Astrocyte of the cerebellum (primary cell): ENCODE measurements at places on chromosomes 13 and 19.
A peak's percentile ranks its signal among the peaks of the same experiment; 100 is the strongest.

GRCh38 chr19:49677231-49677900 is at the start of gene PRMT1:
Gene PRMT1, plus strand, starts transcription at chr19:49677271. Its CDS starts 10 bp downstream, at chr19:49677281.
- DNase-seq: no peak

- DNase-seq: no peak
Measured at GRCh38 chr13:97979051-97979450, 25.6 kb downstream of the IPO5 start.

DNA sequence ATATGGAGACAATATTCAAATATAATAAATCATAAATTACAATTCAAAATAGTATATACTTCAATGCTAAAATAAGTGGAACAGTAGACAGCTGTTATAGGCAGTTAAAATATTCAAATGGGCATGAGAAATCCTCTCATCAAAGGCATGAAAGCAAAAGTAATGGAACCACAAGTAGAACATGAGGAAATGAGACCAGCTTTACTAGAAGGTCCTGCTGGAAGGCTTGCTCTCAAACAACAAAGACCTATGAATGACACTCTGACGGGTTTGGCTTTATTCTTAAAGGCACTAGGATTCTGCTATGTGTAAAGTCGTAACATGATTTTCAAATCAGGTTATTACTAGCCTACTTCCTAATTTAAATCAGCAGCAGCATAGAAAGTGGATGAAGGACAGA is 148.1 kb downstream of the VWA8 start:
- DNase-seq: no peak

DNA sequence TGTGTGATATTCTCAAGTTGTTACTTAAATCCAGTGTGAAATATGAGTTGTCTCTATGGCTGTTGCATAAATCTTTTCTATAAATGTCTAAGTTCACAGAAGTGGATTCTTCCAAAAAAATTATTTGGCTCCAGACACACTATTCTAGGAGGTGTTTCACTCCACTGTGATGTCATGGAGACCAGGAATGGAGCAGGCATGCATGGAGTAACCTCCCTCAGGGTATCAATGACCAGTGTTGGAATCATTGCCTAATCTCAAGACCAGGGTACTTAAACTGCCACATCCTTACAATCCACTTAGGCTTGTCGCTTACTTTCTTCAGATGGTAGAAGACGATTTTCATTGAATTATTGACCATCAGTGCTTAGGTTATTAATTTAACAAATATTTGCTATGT is 55.4 kb downstream of the LRRC63 start:
- no peak for DNase-seq

DNA sequence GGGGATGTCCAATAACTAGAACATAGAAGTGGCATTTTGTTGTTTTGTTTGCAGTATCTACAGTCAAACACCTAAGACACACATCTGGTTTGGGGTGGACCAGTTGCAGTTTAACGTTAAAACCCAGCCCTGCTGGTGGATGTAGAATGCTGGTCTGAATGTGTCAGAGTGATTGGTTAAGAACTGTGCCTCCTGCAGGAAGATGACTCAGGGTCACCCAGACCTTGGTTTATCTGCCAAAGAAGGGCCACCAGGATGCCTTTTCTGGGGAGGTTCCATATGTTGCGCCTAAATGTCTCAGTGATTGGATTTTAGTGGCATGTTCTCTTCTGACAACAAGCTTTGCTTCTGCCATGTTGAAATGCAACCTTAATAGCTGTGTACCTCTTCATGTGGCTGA is 23.1 kb downstream of the ZNF536 start:
- no peak for DNase-seq

DNA sequence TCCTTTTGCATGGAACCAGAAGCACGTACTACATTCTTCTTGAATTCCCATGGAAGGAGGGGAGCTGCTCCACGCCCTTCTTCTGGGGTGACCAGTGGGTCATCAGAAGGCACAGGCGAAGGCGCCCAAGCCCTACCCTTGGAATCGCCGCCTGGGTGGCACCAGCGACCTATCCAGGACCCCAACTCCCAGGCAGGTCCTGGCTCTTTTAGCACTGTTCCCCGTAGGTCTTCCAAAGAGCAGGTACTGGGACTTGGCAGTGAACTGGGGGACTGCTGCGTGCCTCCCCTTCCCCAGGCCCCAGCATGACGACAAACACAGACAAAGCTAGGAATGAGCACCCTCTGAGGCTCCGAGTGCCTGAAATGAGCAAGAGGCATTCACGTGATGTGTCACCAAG is 45.0 kb downstream of the CEBPG start:
- DNase-seq: no peak

- DNase-seq: no peak
Measured at GRCh38 chr19:55071129-55071502, 4.6 kb upstream of the EPS8L1 start.

- peak; percentile 55 for DNase-seq
Measured at GRCh38 chr13:50236898-50237318, 221.7 kb downstream of the KCNRG start.

DNA sequence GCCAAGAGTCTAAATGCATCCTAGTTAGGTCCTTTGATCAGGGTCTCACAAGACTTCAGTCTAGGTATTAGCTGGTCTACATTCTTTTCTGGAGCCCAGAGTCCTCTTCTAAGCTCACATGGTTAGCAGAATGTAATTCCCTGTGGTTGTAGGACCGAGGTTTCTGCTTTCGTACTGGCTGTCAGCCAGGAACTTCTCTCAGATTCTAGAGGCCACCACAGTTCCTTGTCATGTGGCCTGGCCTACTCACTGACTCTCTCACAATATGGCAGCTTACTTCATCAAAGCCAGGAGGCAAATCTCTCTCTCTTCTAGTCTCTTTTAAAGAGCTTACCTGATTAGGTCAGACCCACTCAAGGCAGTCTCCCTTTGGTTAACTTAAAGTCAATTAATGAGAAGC is 82.9 kb downstream of the POU4F1 start:
- no peak for DNase-seq

- no peak for DNase-seq
Measured at GRCh38 chr13:45626731-45627374, 11.3 kb upstream of the ERICH6B start.

DNA sequence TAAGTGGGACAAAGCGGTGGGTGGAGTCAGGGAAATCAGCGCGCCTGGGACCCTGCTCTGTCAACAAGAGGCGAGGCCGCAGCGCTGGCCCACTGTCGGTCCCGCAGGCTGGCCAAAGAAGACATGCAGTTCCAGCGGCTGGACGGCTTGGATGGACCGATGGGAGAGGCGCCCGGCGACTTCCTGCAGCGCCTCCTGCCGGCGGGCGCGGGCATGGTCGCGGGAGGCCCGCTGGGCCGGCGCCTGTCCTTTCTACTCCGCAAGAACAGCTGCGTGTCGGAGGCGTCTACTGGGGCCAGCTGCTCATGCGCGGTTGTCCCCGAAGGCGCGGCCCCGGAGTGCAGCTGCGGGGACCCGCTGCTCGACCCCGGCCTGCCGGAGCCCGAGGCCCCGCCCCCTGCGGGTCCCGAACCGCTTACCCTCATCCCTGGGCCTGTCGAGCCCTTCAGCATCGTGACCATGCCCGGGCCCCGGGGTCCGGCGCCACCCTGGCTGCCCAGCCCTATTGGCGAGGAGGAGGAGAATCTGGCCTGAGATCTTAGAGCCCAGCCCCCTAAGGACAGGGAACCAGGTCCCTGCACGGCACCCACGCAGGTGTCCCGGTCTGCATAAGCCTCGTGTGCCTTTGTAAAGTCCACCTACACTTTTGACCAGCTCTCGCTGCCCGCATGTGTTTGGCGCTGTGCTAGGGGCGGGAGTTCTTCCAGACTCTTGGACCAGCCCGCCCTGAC is 6.1 kb downstream of the BEST2 start:
- no peak for DNase-seq

GRCh38 chr13:21413013-21413412 is 46.1 kb downstream of the ZDHHC20 start:
- DNase-seq: no peak

- DNase-seq: no peak
Measured at GRCh38 chr13:25803641-25804040, 248.2 kb downstream of the SHISA2 start.

DNA sequence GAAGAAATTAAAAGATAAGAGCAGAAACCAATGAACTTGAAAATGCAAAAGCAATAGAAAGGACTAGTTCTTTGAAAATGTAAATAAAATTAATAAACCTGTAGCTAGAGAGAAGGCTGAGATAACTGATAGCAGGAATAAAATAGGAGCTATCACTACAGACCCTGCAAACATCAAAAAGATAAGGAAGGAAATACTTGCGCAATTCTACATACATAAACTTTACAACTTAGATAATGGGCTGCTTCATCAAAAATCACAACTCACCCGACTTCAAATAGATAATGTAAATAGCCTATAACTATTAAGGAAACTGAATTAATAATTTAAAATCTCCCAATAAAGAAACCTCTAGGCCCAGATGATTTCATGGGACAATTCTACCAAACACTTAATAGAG is 3.5 kb upstream of the ATP4B start:
- DNase-seq: no peak

GRCh38 chr13:28058866-28059613 is 41.3 kb downstream of the FLT3 start:
- DNase-seq: no peak

- no peak for DNase-seq
Measured at GRCh38 chr13:111421216-111421615, 100.8 kb downstream of the TEX29 start.

DNA sequence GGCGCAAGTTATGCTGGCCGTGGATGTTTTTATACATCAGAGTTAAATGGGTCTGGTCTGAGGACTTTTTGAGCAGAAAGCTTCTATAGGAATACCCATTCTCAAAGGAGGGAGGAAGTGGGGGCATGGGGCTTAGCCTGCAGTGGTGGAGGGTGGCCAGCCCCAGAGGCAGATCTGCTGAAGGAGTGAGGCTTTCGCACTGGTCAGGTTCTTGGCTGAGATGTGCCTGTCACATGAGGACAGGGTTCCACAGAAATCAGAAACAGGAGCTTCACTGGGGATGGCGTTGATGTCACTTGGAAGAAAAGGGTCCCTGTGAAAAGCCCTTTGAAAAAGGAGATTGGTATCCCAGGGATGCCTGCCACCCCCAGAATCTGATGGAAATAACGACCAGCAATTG is 100.7 kb upstream of the MCF2L start:
- DNase-seq: no peak

DNA sequence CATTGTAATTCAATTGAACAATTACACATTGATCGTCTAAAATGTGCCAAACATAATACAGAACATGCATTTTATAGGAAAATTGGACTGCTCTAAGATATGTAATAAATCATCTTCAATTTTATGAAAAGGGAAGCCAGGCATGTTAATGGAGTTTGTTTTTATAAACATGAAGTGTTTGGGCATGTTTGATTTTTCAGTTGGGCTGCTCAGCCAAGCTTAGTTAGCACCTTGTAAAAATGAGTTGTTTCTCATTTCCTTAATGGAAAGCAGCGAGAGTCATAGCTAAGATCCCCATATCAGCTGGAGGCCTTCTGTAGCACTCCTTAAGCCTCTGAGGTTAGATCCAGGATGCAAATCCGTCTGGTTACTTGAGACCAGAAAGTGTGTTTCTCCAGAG is 422.3 kb downstream of the SPRY2 start:
- no peak for DNase-seq

DNA sequence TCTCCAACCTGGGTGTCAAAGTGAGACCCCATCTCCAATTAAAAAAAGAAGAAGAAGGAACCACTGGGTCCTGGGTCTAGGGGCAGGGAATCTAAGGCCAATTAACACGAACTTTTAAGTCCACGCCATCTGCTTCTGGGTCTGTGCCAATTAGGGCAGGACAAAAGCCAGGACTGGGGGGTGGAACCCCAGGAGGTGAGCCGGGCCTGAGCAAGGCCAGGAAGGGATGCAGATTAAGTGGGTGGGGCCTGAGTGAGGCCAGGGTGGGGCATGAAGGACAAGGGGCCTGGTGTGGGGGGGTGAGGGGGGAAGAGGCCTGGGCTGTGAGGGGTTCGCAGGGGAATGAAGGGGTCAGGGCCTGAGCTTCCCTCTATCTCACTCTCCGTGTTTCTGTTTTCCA is 26.3 kb upstream of the ZNF83 start:
- DNase-seq: no peak

DNA sequence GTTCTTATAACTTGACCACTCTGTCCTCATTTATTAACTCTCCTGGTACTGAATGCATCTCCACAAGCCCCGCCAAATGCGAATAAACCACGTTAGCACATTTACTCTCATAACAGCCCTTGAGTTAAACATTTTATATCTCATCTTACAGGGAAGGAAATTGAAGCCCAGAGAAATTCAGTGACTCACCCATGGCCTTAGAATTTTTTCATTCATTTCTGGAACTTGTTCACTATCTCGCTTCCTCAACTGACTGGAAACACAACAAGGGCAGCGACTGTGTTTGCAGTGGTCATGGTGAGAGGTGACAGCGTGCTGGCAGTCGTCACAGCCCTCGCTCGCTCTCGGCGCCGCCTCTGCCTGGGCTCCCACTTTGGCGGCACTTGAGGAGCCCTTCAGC is 39.5 kb downstream of the SERP2 start:
- DNase-seq: no peak

- no peak for DNase-seq
Measured at GRCh38 chr13:31878495-31878894, 139.2 kb downstream of the RXFP2 start.

- DNase-seq: no peak
Measured at GRCh38 chr13:27619728-27620376, 477 bp downstream of the LNX2 start.

DNA sequence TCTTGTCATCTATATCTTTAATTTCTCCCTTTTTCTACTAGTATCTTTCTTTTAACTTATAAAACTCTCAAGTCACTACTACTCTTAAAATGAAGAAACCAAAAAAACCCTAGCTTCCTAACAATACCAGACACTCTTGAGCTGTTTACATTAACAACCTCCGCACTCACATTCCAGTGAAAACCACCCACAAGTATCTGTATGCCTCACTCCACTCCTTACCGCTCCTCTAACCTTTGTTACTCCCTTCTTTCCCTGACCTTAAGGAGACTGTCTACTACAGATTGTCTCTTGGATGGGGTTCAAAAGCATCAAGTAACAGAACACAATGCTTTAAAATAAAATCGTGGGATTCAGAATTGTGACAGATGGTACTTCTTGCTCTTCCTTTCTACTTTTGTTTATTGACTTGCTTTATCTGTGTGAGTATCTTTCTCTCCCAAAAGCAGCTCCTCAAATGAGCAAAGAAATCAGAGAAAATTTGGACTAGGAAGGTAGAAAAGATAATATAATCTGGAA is 110.0 kb upstream of the FBXL3 start:
- peak; percentile 57 for DNase-seq

DNA sequence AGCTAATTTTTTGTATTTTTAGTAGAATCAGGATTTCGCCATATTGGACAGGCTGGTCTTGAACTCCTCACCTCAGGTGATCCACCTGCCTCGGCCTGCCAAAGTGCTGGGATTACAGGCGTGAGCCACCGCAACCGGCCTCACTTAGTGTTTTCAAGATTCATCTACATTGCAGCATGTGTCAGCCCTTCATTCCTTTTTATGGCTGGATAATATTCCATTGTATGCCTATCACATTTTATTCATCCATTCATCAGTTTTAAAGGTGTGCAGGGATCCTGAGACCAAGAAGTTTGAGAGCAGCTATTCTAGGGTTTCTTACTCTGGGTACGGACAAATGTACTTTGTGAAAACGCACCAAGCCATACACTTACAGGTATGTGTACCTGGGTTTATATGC is 9.1 kb downstream of the COQ8B start:
- no peak for DNase-seq
